ENCODE measurements at places on chromosomes 4 and X.

GRCh38 chr4:24026596-24026995 lies 136.7 kb upstream of the PPARGC1A start:
- no peak for DNase-seq

GRCh38 chrX:49172280-49172780 lies 632 bp downstream of the PLP2 start:
- peak; percentile 44 for DNase-seq

GRCh38 chrX:133523526-133523925 lies 108.2 kb upstream of the GPC4 start:
- DNase-seq: no peak

DNA sequence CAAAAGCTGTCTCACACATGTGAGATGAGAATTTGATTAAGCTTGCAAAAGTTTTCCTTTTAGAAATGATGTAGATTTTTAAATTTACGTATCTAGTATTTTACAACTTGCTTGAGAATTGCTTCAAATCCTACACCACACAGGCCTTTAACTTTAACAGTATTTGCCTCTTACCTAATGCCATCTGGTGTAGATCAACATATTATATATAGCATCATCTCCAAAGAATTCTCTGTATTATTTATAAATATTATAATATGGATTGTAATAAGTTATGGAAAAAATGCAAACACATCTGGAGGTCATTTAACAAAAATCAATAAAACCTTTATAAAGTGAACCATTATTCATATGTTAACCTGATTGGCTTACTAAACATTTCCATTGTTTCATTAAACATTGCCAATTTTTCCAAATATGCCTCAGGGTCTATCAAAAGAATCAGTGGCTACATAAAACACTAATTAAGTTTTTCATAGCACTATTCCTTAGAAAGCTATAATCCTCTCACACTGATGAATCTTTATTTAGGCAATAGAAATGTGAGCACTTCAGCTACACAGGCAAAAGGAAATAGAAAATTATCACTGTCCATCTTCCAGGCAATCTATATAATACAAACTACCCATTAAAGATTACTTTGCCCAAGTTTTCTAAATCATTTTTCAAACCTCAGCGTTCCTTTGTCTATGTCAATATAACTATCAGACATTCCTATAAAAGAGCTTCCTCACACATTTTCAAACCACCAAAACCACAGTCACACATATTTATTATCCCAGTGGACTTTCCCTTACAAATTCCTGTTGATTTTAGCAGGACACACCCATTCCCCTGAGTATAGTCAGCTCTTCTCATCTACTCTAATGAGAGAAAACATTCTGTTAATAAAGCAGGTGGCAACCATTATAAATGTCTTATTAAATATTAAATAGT lies 83.5 kb upstream of the INTU start:
- no peak for DNase-seq

- no peak for DNase-seq
These were observed 6.8 kb upstream of the TMEM144 start for GRCh38 chr4:158203436-158203835.

DNA sequence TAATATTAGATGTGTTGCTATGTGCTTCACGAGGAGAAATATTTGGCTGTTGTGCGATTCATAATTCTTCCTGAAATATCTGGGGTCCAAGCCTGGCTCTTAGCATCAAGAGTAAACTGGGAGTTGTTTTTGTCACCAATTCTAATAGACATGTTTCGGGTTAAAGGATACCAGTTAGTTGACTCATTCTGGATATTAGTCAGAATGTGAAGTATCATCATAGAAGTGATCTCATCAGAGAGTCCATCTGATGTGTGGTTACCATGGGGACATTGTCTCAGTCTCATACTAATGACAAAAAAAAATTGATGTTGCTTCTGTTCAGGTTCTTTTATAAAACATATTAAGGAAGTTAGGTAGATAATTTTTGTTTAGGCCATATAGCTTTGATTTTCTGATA lies 57.2 kb upstream of the MTMR1 start:
- peak; percentile 75 for DNase-seq

GRCh38 chr4:80112236-80112635 lies 39.2 kb upstream of the ANTXR2 start:
- DNase-seq: no peak

GRCh38 chr4:6172093-6172926 lies 28.0 kb downstream of the JAKMIP1 start:
- DNase-seq: no peak

DNA sequence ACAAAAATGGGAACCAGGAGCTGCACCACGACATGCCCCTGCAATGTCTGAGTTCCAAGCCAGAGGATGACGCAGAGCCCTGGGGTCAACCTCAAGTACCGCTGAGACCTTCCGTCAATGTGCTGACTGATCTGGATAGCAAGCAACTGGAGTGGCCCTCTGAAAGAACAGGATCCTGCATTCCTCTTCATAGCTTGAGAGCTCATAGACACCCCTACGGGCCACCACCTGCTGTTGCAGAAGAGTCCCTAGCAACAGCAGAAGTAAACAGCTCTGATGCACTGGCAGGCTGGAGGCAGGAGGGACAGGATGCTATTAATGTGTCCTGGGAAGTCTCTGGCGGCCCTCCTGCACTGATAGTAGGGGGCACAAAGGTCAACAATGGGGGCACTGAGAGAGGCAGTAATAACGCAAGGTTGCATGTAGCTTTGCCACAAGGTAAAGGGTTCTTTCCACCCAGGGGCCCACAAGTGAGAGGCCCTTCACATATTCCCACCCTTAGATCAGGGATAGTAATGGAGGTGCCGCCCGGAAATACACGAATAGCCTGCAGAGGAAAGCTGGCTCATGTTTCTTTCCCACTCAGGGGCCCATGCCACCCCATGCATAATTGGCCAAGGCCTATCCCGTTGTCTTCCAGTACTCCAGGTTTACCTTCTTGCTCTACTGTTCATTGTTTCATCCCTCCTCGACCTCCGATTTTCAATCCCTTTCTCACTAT lies 1.3 kb downstream of the PRR32 start:
- DNase-seq: no peak

- DNase-seq: no peak
These were observed 3.1 kb downstream of the CT45A10 start for GRCh38 chrX:135890087-135890585.

GRCh38 chr4:66585767-66586166 lies 915.5 kb upstream of the EPHA5 start:
- no peak for DNase-seq

DNA sequence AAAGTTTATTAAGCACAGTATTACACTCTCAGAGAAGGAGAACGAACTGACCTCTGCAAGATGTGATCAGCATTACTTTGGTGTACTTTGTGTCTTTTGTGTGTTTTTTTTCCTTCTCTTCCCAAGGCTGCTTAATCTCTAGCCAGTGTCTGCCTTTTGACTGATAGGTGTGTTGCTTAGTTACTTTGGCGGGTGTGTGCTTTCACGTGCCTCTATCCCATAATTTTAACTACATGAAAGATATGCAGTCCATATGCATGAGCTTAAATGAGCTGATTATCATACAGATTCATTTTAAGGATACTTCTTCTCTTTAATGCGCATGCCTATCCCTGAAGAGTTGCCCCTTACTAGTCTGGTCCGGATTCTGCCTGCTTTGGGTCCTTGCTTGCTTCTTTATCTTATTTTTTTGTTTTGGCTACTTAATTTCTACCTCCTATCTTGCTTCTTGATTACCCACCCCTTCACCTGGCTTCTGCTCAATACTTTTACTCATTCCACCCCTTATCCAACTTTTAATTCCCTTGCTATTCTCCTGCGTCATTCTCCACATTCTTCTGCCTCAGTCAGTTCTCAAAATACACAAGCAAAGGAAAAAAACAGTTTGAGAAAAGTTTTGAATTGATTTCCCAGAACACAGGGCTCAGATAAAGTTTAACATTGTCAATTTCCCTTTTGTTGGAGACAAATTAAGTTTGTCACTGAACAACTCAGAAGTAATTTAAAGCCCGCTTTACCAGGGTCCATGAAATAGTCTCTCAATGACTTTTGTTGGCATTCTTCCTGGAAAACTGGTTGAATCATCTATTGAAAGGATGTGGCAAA lies 182.0 kb downstream of the TENT5D start:
- DNase-seq: no peak

DNA sequence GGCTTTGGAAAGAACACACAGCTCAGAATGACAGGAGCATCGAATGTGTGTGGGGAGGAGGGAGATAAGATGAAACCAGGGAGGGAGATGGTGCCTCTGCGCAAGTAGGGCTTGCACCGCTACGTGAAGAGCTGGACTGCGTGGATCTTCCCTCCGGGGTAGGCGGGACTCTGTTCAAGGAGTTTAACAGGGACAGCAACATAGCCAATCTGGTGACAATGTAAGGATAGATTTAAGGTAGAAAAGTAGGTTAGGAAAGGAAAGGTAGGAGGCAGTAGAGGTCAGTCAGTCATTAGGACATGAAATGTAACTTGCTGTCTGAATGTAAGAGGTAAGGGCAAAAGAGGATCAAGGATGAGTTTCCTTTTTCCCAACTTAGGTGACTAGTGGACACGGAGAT lies 152.5 kb downstream of the DCTD start:
- no peak for DNase-seq

DNA sequence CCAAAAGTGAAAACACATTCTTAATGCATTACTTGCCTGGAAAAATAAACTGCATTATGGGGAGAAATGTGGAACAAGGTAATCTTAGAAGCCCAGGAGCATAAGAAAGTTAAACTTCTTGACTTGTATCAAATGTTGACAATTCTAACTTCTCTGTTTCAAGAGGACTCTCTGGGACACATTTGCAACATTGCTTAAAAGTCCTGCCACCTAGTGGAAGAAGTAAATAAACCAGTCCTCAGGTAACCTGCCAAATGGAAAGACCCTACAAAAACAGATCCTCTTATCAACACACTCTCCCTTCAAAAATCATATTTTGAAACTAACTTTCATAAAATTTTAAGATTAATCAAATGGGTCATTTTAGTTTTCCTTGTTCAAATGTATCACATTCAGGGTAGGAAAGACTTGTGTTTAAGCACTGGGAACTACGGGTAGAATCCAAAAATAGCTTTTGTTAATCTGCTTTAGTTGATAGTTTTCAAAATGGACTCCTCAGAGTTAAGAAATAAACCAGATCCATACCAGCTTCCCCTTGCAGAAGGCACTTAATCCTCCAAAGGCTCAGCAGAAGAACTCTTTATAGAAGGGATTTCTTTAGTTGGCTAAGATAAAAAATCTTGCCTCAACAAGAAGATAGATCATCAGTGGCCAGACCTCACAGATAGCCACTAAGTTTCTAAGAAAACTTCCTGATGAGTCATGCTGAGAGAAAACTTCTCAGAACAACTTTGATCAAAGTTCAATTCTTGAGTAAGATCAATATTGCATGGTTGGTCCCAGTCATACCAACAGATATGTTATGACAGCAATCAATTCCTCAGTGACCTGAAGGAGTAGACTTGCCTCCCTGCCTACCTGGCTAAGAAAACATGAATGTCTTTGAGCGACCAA lies 141.7 kb downstream of the HHIP start:
- DNase-seq: peak; percentile 50

- no peak for DNase-seq
These were observed 1451.9 kb downstream of the PCDH7 start for GRCh38 chr4:32172086-32172485.

DNA sequence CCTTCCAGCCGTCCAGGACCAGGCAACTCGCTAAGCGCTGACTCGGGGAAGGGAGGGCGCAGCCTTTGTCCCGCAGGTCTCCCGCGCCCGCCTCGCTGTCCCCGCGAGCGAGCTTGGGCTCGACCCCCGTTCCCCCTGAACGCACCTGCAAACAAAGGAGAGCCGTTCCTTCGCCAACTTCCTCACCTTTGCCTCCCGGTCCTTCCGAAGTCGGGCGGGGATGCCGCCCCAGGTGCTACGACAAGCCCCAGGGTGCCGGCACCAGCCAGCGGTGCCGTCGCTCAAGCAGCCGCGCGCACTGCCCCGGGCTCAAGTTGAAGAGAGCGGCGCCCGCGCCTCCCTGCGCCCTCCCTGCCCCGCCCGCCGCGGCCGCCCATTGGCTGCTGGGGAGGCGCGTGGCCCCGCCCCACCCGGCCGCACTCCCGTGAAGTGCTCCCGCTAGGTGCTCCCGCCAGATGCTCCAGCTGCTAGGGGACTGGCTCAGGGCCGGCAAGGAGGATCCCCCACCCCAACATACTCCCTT lies 107.1 kb downstream of the NSUN7 start:
- peak; percentile 64 for DNase-seq

DNA sequence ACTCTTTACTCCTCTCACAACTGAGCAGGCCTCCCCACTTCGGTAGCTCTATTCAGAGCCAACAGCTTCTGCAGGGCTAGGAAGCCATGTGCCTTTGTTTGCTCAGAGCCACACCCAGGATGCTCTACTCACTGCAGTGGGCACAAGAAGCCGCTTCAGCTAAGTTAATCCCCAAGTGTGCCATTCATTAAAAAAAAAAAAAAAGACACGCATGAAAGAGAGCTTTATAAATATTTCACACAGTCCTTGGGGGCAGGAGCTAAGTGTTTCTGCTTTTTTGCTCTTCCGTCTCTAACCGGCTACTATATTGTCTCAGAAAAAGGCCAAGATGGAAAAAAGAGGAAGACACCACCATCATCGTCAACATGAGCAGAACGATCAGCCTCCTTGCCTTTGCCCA lies 8.1 kb downstream of the CRMP1 start:
- no peak for DNase-seq

DNA sequence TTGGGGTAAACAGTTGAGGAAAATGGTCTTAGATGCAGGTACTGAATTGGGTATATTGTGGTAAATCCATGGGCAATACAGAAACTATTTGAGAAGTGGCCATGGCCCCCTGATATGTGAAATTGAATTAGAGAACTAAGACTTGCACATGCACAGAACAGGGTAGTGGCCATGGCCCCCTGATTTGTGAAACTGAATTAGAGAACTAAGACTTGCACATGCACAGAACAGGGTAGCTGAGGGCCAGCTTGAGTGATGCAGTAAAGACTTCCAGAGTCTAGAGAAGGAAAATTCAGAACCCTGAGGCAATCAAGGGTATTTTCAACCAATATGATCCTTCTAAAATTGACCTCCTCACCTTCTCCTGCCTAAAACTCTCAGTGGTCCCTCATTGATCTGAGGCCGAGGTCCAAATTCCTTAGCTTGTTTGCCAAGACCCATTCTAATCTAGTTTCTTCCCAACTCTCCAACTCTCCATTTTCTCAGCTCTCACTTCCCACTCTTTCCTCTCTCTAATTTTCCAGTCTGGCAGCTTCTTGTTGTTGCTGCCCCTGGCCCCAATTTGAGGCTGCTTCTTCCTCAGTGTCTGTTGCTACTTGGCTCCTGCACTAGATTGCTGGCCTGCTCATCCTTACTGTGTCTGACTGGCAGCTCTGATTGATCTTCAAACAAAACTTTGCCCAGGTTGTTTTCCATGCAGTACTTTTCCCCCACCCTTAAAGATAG lies 72.4 kb downstream of the FRAS1 start:
- no peak for DNase-seq

All from iris pigment epithelial cell (primary cell).